Thoracic aorta (tissue), 2 donors: ENCODE measurements at places on chromosomes 5 and 9.

DNA sequence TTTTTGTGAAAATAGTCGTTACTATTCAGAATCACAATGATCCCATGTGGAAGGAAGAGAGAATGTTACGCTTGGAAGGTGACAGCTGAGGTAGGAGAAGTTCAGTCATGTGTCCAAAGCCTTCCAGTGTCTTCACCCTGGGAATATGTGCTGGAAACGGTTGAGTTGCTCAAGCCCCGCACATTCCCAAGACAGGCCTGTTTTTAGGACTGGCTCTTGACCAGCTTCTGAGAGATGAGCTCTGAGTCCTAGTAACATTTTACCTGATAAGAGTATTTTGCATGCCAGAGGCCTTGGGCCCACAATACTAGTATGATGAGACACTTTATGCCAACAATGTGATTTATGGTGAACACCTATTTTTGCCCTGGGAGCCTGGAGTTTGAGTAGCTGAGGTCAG lies 101.7 kb downstream of the LMNB1 start:
- no peak for DNase-seq

- DNase-seq: no peak
Measured at GRCh38 chr5:73751254-73751914, 125.4 kb downstream of the ARHGEF28 start.

DNA sequence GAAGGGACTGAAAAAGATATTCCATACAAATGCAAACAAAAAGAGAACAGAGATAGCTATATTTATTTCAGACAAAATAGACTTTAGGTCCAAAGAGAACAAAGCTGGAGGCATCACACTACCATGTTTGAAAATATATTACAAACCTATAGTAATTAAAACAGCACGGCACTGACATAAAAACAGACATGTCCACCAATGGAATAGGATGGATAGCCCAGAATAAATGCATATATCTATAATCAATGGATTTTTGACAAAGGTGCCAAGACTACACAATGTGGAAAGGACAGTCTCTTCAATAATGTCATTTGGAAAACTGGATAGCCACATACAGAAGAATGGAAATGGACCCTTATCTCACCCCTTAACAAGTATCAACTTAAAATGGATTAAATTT lies 10.2 kb downstream of the PRKAA1 start:
- DNase-seq: no peak

GRCh38 chr5:891837-892393 lies 686 bp downstream of the BRD9 start:
- no peak for DNase-seq

GRCh38 chr5:126499853-126500342 lies 76.7 kb downstream of the GRAMD2B start:
- no peak for DNase-seq

- no peak for DNase-seq
Measured at GRCh38 chr5:15943487-15943886, 236.1 kb downstream of the MARCHF11 start.

- no peak for DNase-seq
Measured at GRCh38 chr9:92965061-92965758, 17.9 kb downstream of the FGD3 start.

GRCh38 chr5:154444556-154445421 lies 1.0 kb upstream of the SAP30L start:
- no peak for DNase-seq

GRCh38 chr9:99103901-99104458 lies 933 bp upstream of the TGFBR1 start:
- DNase-seq: no peak

DNA sequence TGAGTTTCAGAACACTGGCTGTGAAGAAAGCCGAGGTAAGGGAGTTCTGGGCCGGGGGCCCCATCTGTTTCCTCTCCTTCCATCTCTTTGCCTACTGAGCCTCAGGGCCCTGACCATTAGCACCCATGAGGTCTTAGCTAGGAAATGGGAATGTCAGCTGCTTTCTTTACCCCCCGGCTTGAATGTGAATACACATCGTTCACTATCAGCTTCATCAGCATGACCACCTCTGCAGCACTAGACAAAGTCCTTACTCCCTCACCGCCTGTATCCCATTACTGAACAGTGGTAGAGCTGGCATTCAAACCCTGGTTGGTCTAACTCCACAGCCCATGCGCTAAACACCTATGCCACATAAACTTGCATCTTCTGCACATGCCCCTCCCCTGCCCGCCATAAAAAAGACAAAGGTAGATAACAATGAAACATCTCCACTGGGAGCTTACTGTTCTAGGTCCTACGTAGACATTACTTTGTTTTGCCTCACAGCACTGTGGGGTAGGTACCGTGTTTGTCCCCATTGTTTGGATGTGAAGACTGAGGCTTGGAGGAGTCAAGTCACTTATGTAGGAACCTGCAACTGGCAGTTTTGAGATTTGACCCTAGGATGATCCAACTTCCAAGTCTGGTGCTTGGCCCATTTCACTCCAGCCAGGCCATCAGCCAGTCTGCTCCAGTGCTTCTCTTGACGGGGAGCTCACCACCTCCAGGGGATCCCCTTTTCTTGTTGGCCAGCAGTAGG lies 93.3 kb downstream of the AMBP start:
- DNase-seq: no peak

DNA sequence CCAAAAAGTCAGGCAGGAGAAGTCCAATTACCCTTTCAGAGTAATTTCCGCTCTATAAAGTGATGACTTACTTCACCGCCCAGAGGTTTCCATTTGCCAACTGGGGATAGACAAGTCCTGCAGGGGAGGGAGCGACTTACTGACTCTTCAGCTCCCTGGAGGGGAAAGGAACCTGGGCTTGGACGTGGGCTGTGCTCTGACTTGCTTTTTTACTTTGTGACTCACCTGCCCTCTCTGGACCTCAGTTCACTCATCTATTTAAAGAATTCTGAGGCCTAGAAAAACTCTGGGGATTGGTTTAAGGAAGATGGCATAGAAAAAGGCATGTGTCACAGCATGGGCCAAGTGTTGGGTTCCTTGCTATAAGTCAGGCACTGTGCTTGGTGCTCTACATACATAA lies 180.4 kb upstream of the TRIM32 start:
- no peak for DNase-seq

DNA sequence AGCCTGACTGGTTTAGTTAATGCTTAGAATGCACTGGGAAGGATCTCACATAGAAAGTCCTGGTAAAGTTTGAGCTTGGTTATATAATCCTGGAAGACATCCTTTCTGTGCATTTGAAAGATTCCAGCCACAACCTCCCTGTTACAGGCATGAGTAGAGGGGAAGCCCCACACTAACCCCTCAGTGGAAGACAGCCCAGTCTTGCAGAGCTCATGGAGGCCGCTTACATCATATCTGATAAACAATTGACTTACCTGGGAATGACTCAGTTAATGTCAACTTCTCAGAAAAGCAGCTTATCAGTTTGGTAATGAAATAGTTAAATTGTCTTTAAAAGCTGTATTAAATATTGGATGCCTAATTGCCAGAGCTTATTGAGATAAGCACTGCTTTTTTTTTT lies 28.1 kb upstream of the PDE8B start:
- no peak for DNase-seq

- DNase-seq: no peak
Measured at GRCh38 chr5:123124859-123125595, 36.0 kb downstream of the PRDM6 start.

DNA sequence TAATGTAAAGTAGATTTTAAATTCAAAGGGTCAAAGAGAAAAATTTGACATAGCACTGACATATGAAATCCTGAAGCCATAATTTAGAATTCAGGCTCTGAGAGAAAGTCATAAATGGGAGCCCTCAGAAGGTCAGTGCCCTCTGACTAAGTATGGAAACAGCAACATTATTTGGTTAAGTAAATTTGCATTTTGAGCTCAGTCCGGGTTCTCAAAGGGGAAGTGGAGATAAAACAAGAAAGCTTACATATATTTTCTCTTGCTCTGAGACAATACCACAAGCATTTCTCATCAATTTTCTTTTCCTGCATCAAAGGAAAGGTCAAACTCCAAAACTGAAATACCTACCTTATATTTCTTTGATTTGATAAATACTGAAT lies 348.0 kb downstream of the SEMA5A start:
- DNase-seq: no peak

DNA sequence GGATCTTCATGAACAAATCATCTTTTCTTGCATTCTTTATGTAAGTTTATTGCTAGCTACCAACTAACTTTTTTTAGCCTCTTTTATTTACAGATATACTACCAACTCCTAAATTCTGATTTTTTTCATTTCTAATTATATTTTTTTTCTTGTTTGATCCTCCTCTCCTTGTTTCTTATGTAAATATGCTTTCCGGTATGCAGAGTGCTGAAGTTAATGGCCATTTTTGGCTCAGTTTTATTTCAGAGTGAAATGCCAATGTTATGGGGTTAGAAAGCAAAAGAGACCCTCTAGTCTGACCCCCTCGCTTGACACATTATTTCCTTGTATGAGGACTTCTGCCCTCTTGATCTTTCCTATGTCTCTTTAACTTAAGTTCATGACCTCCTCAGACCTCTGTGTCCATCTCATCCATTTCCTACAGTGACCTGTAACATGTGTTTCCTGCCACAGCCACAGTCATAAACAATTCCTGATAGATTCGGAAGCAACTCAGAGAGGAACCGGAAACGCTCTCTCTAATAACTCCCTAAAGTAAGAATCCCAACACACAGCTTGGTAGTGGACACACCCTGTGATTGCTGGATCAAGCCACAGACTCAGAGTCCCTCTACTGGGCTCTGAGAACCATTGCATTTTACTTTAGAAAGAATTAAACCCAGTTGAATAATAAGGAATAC lies 42.9 kb upstream of the AFAP1L1 start:
- no peak for DNase-seq

DNA sequence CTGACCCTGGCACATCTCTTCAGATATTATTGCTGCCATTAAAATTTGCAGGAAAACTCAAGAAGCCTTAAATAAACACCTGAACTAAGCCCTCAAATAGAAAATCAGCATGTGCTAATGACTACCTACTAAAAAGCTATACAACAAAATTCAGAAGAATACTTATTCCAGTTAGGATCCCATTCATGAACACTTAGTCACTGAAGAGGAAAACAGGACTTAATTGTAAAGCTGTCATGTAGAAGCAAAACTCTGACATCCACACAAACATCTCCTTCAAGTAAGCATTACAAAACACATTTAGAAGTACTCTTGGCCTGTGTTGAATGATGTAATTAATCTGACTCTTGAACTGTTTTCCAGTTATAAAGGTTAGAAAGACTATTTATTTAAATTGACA lies 19.9 kb downstream of the ELL2 start:
- no peak for DNase-seq

- no peak for DNase-seq
Measured at GRCh38 chr5:75465480-75465879, 45.9 kb downstream of the CERT1 start.

DNA sequence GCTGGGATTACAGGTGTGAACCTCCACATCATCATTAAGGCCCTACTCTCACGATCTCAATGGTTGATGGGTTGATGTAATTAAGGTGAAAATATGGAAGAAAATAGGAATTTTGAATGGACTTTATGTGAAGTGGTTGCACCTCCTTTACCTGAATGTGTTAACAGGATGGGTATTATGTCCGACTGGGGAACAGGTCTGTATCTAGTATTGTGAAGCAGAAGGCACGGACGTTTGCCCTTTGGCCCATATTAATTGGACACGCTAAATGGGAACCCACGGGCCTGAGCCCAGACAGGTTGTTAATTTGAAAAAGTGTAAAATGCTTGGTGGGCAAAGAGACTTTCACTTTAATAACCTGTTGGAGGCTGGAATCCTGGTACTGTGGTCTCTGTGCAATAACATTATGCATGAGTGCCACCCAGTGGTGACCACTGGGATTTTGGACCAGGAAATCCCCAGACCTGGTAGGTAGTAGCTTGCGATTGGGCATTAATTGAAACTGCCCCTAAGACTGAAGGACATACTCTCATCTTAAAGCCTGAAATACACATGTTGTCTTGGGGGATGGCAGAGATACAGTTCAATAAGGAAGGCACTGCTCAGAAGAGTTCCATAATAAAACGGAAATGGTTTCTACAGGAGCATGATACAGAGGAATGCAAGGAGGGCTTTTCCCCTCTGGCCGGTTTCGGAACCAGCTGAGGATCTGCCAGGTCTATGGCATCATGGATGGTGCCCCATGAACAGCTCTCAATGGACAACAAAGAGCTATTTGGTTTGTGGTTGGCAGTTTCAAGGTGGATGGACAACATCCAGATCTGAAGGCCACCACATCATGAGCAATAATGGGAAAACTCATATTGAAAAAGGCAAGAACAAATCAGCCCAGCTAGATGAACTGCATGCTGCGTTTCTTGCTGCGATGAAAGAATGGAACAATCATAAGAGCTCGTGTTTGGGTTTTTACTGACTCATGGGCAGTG lies 26.2 kb upstream of the BICD2 start:
- DNase-seq: peak; percentile 44

- no peak for DNase-seq
Measured at GRCh38 chr5:156824800-156825199, 25.3 kb upstream of the PPP1R2B start.

DNA sequence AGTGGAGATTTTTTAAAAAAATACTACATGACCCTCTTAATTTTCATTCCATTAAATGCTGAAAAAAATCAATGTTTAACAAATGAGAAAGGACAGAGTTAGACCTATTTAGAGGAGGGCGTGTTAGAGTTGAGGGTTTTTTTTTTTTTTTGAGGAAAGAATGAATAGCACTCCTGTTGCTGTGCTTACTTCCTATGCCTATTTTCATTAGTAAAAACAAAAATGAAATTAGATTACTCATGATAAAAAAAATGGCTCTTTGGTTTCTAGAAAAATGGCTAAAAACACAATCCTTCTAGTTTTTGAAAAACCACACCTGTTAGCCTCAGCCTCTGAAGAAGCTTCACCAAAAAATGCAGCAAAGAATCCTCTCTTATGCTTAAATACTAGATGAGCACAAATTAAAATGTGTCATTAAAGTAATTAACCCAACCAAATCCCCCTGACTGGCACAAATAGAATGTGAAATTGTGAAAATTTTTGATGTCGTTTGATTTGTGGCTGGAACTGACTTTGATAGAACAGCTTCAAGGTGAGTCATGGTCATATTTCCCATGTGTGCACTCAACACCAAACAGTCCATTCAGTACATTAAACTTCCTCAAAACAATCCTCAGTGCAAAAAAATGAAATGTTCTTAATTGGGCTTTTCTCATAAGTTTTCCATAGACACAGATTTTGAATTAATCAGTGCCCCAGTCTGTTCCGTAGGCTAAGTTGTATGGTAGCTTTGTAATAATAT lies 98.0 kb downstream of the MACIR start:
- no peak for DNase-seq

DNA sequence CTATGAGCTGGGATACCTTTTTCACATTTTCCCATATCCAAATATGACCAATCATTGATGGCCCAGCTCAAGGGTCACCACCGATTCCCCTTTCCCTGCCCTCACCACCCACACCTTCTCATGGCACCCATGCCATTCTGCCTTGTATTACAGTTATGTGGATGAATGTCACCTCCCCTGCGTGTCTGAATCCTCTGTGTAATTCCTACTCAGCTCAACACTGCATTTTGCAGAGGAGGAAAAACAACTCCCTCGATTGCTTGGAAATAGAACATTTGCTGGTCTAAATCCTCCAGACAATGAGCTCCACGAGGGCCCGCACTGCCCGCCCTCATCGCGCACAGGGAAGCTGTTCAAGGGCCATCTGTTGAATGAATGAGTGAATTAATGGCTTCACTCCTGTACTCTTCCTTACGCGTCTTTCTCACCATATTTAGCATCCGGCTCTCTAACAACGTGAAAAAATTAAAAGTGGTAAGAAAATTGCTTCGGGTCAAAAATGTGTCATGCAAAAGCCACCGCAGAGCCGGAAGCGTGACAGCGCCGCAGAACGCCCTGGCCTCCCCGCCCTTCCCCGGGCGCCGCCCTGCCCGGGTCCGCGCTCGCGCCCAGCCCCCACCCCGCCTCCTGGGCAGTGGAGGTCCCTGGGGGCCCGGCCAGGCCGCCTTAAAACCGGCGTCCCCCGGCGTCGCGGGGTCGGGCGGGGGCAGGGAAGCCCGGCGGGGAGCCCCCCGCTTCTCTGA lies 704 bp downstream of the SUSD1 start:
- DNase-seq: no peak
